ENCODE measurements at places on chromosomes 3 and 15.
A peak's percentile ranks its signal among the peaks of the same experiment; 100 is the strongest.

DNA sequence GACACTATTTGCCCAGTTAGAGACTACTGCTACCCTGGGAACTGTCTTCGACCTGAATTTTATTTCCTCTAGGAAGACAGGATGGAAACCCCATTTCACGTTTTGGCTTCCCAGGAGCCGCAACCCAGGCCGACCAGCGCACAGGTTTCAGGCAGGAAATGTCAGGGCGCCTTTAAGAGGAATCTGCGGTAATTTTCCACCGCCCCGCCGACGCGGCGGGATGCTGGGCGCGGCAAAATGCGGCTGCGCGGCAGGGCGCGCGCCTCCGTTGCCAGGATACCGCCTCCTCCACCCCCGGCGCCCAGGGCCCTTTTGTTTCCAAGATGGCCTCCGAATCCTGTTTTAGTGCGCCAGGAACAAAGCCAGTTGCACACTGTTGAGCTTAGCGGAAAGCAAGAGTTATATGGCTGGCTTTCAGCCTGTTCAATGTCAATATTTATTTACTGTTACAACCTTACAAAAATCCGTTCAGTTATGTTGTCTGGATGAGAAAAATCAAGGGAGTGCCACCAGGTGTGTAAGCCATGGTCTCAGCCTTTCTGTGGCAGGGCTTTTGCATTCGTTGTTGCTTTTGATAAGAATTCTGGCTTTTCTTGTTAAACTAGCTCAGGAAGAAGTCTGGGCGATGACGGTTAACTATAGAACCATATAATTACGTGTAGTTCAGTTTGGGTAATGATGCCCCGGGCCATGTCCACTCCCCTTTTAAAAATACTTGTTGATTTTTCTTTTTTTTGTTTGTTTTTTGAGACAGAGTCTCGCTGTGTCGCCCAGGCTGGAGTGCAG, 79.7 kb upstream of the CHD2 start:
- DNase-seq = peak; percentile 81

DNA sequence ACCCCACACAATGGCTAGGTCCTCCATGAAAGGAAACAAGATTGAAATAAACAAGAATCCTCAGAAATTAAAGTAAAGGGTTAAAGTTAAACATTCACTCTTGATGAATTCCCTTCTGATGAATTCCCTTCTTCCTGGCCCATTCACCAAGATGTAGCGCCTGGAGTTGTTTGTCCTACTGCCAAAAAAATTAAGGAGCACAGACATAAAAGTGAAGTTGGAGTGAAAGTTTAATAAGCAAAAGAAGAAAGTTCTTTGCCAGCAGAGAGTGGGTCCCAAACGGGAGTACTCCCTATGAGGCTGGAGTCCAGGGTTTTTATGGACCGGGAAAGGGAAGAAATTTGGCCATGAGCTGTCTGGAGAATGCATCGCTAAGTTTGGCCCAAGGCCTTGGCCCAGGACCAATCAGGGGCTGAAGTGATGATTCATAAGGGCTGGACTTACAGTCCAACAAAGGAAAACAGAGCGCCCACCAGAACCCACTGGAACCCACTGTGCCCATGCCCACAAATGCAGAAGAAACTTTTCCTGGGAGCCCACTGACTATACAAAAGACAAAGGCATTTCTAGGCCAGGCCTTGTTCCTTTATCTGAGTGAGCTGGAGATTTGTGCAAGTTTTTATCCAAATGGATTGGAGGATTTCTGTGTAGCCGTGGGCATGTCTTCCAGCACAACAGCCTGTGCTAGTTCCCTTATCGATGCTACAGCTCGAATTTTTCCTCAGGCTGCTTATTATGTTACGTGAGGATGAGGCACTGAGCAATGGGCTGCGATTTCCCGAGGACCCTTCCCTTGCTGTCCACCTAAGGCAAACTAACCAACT, 1561.6 kb downstream of the OTOL1 start:
- no peak for DNase-seq

GRCh38 chr15:49035825-49036224, 10.4 kb downstream of the SECISBP2L start:
- DNase-seq = no peak

DNA sequence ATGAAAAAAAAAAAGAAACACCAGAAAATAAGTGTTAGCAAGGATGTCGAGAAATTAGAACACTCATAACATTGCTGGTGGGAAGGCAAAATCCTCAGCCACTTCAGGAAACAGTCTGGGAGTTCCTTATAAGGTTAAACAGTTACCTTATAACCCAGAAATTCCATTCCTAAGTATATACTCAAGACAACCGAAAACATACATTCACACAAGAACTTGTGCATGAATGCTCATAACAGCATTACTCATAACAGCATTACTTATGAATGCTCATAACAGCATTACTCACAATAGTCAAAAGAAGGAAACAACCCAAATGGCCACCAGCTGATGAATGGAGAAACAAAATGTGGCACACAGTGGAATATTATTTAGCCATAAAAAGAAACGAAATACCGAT, 34.8 kb upstream of the DCP1A start:
- DNase-seq = no peak

- no peak for DNase-seq
Measured at GRCh38 chr15:27937851-27938250, 161.3 kb downstream of the OCA2 start.

DNA sequence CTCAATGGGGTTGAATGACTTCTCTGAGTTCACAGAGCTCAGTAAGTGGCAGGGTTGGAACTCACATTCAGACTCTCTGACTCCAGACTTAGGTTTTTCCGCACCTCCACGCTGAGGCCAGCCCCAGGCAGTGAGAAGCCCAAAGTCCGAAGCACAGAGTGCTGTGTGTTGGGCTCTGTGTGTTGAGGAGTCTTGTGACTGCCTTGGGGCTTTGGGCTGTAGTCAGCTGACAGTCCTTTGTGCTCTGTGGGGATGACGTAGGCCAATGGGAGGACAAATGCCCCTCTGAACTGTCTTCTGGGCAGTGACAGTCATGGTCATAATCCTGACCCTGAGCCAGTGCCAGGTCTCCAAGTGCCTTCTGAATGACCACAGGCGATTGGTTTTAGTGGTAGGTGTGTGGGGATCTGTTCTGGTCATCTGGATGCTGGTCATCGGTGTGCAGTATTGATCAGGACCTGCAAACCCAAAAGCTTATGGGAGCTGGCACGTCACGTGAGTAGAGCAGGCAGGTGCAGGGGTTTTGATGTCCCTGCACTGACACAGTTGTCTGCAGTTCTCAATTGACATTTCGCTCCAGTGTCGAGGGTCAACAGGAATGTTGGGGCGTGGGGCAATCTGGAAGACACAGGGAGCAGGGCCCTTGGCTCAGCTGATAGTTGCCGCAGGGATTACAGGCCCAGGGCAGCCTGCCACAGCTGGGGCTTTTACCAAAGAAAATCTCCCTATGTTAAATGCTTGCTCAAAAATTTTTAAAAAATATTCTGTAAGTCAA, 45.3 kb downstream of the CAPN3 start:
- DNase-seq = no peak

DNA sequence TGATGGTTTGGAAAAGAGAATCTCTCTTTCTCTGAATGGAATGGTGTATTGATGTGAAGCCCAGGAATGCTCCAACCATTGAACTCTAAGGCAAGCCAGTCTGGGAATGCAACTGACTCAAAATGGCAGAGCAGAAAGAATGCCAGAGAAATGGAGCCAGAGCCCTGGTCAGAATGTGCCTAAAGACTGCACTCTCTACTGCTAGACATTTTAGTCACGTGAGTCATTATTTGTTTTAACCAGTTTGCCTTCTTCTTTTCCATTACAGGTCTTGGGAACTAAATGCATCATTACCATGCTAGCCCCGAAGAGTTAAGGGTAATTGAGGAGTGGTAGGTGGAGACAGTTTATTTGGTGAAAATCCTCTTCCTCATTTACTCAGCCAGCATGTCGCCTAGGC, 67.3 kb upstream of the TRIM42 start:
- DNase-seq = no peak

DNA sequence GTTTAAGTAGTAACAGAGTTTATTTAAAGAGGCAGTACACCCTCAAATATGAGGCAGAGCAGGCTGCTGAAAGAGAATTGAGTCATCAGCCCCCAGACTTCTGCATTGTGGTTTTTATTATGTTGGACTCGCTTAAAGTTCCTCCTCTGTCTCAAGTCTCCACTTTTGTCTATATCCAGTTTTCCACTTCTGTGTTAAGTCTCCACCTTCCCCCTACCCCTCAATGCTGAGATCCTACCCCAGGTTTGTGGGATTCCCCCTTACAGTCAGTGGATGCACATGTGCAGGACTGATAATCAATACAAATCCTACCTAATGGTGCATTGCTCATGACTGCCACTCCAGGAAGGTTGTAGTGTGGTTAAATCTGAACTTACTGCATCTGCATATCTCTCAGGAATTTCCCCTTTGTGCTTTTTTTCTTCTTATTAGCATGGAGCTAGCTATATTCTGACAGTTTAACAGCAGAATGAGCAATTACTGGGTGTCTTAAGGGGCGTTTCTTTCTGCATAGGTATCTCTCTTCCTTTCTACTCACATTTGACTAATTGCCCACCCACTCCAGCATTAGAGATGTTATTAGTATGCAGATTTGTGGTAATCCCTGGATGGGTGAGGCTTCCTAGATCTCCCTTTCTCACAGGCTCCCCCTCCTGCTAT, 11.9 kb upstream of the CD200R1L start:
- no peak for DNase-seq

GRCh38 chr3:83003917-83004316, 1242.5 kb upstream of the GBE1 start:
- DNase-seq = no peak

DNA sequence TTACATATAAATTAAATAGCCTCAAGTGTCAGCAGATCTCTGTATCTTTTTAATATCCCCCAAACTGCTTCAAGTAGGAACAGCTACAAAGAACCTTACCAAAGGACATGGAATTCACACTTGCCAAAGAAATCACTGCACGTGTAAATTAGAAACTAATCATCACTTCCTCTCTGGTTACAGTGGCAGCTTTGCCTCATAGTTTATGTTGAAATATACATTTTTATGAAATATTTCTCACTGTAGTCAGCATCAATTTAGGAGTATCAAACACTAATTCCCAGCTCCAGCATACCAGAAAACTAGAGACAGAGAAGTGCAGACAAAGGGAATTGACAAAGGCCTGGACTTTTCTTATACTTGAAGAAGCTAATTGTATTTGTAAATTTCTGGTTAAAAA, 260.9 kb downstream of the TIGIT start:
- DNase-seq = no peak

- no peak for DNase-seq
Measured at GRCh38 chr3:53137221-53137620, 7.0 kb upstream of the RFT1 start.

DNA sequence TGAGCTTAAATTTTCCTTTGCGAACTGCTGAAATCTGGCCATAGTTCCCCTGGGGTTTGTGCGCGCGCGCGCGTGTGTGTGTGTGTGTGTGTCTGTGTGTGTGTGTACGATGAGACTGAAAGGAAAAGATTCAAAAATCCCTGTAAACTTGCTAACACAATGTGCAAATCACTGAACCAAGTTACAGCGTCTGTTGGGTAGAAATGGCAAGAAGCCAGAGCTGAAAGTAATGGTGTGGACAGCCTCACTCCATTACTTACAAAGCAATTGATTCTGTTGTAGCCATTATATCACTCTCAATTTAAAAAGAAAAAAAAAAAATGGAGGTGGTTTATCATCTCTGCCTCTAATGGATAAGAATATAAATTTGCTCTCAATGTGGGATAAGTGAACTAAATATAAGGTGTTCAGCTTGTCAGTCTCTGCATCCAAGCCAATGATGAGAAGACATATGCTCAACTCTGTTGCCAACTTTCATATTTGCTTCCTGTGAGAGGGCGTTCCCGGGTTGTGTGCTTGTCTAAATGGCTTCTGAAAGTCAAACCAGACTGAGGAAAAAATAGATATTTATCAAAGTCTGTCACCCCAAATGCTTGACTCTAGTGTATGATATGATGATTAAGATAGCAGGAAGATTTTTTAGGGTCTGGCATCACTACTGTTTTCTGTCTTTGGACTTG, 422.2 kb downstream of the ZNF385D start:
- no peak for DNase-seq

GRCh38 chr3:182567700-182568099, 225.6 kb upstream of the ATP11B start:
- no peak for DNase-seq

GRCh38 chr15:75884041-75884440, 19.6 kb upstream of the FBXO22 start:
- no peak for DNase-seq

- DNase-seq = no peak
Measured at GRCh38 chr3:23691357-23691895, 114.3 kb upstream of the UBE2E1 start.

- DNase-seq = no peak
Measured at GRCh38 chr15:51369451-51369761, 28.0 kb downstream of the GLDN start.

DNA sequence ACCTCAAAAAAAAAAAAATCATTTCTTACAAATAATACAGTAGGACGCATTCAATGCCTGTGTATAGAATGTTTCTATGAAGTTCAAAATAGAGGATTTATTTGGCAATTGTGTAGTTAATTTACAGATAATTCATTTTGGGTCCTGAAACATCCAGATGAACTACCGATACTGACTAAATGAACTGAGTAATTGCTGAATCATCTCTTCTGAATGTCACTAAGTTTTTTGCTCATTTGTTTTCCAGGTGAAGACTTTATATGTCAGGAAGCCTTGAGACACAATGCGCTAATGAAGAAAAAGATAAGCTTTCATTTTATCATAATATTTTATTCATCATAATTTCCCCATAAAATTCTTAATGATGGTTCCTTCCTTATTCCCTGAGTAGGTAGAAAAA, 39.7 kb downstream of the PCOLCE2 start:
- no peak for DNase-seq

DNA sequence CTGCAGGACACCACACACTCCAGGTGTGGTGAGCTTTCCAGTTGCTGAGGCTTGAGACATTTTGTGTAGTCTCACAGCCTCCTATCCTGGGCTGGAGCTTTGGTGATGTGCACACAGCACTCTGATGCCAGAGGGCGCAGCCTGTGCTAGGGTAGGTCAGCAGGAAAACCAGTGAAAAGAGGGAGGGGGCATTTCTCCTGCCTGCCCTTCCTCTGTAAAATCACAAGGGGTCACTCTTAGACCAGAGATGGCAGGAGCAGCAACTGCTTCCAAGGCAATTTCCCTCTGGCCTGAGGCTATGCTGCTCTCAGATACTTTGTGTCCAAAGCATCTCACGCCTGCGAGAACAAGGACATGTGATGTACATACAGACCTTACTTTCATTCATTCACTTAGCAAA, 16.5 kb upstream of the MUSTN1 start:
- DNase-seq = no peak

GRCh38 chr15:89104172-89104564, 15.9 kb downstream of the ABHD2 start:
- no peak for DNase-seq

GRCh38 chr15:45168751-45169551, 18.8 kb downstream of the SHF start:
- no peak for DNase-seq

GRCh38 chr15:39447881-39448280, 133.0 kb upstream of the THBS1 start:
- DNase-seq = no peak

All from stimulated activated CD4-positive, alpha-beta T cell treated with anti-CD3 and anti-CD28 coated beads, Interleukin-2, amount 100 ng/mL, for 4 hours (primary cell).